ENCODE measurements at places on chromosomes 6 and 20. TPM values are rescaled to one million over a fixed set of nuclear protein-coding genes. Genes with fewer than 3 reads are reported as not detected.

GRCh38 chr6:144690133-144690532 is 405.0 kb downstream of the UTRN start:
- H3K27me3 ChIP-seq = no peaks in the 10 kb centered on the region
- H3K36me3 ChIP-seq = no peaks in the 10 kb centered on the region
- no peaks in the 10 kb centered on the region for H3K4me1 ChIP-seq
- no peak for DNase-seq
- no peak overlapping the region for H3K4me3 ChIP-seq

GRCh38 chr20:49288250-49288751 is 10.4 kb upstream of the ZNFX1 start:
- H3K27ac ChIP-seq = no peak overlapping the region
- H3K27me3 ChIP-seq = no peaks in the 10 kb centered on the region
- peaks cover 49% of the 10 kb centered on the region for H3K4me1 ChIP-seq

DNA sequence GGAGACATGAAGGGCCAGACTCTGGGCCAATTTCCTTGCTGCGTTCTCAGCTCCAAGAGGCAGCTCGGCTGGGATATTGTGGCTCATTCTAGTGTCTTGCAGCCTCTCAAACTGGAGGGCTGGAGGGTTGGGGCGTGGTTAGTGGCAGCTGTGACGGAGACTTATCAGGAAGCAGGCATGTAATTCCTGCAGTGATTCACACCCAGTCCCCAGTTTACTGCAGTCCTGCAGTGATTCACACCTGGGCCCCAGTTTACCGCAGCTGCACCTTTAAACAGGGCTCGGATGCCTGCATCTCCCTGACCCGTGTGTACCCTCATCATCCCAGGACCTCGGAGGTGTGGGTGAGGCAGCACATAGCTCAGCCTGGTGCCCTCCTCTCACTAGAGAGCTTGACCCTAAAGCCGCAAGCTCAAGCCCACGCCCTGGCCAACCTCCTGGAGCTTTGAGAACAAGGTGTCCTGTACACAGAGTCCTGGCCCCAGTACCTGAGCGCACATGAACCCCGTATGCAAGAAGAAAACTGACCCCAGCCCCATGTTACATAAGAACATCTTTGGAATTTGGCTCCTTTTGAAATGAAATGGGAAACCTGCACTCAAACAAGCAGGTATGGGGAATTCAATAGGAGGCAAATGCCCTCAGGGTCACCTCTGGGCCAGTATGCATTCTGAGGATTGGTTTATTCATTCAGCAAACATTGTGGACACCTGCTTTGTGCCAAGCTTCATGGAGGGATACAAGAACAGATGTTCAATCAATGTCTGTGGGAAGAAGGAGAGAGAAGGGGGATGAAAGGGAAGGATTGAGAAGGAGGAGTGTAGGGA is 55.3 kb upstream of the FAM83D start:
- no peak overlapping the region for H3K4me3 ChIP-seq
- DNase-seq = no peak
- H3K27ac ChIP-seq = no peak overlapping the region
- no peaks in the 10 kb centered on the region for H3K27me3 ChIP-seq
- peaks cover 3% of the 10 kb centered on the region for H3K4me1 ChIP-seq

- H3K27me3 ChIP-seq = no peaks in the 10 kb centered on the region
- H3K27ac ChIP-seq = peak overlapping the region; percentile 74
- H3K4me1 ChIP-seq = peaks cover 45% of the 10 kb centered on the region
- peak overlapping the region; percentile 30 for H3K4me3 ChIP-seq
Observed at GRCh38 chr6:79544299-79544927, 7.2 kb upstream of the LCA5 start.

DNA sequence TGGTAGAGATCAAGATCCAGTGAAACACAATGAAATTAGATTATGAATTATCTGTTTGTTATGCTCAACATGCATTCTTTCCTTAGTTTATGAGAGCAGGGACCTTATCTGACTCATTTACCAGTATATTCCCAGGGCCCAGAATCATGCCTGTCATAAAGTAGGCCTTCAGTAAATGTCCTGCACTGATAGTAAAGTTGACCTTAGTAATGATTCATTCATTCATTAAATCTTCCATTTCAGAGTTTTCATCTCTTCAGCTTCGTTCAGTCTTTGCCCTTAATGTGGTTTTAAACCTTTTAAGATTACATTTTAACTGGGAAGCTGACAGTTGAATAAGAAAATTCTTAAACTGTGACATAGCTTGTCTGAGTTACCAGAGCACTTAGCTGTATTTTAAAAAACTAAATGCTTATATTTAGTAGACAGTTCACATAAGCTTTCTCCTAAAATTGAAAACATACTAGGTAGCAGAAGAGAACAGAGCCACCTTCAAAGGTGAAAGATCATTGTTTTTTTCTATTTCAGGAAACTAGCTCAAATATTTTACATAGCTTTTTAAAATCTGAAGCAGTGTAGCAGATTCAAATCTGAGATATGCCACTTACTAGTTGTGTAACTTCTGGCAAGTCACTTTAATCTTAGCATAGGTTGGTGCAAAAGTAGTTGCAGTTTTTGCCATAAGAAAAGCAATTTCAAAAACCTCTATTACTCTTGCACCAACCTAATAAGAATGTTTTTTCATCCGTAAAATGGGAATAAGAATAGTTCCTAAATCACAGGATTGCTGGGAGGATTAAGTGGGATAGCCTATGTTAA is 41.4 kb downstream of the MCM8 start:
- H3K27me3 ChIP-seq = no peaks in the 10 kb centered on the region
- no peaks in the 10 kb centered on the region for H3K4me1 ChIP-seq
- no peak for DNase-seq
- no peak overlapping the region for H3K4me3 ChIP-seq
- peaks cover 43% of the 10 kb centered on the region for H3K36me3 ChIP-seq
- no peak overlapping the region for H3K27ac ChIP-seq

DNA sequence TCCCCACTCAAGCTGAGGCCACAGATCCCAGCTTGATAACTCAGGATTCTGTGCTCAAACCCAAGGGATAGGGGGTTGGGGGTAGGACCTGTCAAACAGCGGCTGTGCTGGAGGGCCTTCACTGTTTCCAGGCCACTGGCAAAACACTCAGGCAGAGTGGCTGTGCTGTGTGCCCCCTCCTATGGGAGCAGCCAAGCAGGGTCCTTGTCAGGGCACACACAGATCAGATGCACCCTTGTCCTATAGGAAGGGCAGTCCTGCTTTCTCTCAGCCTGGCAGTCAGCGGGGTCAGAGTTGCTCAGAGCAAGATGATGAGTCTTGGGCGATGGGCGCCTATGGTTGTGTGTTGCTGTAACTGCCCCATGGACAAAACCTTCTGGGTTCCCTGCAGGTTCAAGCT is 554.8 kb downstream of the TBC1D32 start:
- DNase-seq = no peak
- H3K27ac ChIP-seq = no peak overlapping the region
- H3K4me3 ChIP-seq = no peak overlapping the region

- peaks cover 72% of the 10 kb centered on the region for H3K4me1 ChIP-seq
- no peak overlapping the region for H3K4me3 ChIP-seq
- H3K36me3 ChIP-seq = no peaks in the 10 kb centered on the region
- H3K27me3 ChIP-seq = no peaks in the 10 kb centered on the region
Observed at GRCh38 chr6:53317861-53318260, 30.9 kb downstream of the ELOVL5 start.

DNA sequence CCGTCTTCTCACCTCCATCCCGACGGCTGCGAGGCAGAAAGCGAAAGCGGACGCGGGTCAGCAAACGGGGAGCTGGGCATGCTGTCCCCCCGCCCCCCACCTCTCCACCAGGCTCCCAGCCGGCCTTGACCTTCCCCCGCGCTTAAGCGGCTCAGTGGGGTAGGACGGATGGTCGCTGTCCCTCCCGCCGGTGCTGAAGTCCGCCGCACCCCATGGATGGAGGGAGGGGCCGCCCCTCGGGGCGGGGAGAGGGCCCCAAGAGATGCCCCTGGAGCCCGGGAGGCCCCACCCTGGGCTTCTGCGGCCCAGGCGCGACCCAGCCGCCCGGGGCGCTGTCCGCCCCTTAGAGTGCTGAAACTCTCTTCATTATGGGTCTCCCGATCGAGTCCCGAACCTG is at the start of gene KCNB1:
Gene KCNB1 (minus strand): TSS at position 48 of the 397 bp plus-strand sequence. CDS start 188 bp downstream, outside the sequence.
- H3K4me1 ChIP-seq = peaks cover 15% of the 10 kb centered on the region
- H3K27ac ChIP-seq = 0 out of 2 replicates have a peak within 1 kb of the TSS, but pooled peaks have one; percentile 40
- DNase-seq = no peak
- no peaks in the 10 kb centered on the region for H3K27me3 ChIP-seq
- peak within 1 kb of the TSS; percentile 60 for H3K4me3 ChIP-seq
- H3K36me3 ChIP-seq = no peaks in the 10 kb centered on the region

REM1 gene
- not detected for total RNA-seq
